ENCODE measurements at places on chromosomes 4 and X.

GRCh38 chr4:54255881-54256280 lies 26.8 kb downstream of the PDGFRA start:
- DNase-seq, result no peak

GRCh38 chrX:113390531-113390930 lies 549.9 kb upstream of the AMOT start:
- DNase-seq, result no peak

GRCh38 chrX:13028871-13029636 lies 15.4 kb downstream of the FAM9C start:
- no peak for DNase-seq

DNA sequence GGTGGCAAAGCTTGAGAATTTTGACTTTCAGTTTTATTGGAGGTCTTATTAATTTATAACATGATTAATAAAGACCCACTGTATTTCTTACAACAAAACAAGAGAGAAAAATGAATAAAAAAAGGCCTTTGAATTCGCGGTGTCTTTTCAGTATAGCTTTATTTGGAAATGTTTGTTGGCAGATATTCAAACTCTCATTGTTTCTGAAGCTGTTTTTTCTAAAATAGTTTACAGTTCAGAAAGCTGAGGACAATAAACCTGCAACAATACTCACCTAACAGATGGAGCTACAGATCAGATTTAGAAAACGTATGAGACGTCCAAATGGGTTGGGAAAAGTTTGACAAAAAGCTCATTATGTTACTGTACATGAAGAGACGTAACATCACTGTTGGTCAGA lies 2.4 kb upstream of the SPARCL1 start:
- no peak for DNase-seq

DNA sequence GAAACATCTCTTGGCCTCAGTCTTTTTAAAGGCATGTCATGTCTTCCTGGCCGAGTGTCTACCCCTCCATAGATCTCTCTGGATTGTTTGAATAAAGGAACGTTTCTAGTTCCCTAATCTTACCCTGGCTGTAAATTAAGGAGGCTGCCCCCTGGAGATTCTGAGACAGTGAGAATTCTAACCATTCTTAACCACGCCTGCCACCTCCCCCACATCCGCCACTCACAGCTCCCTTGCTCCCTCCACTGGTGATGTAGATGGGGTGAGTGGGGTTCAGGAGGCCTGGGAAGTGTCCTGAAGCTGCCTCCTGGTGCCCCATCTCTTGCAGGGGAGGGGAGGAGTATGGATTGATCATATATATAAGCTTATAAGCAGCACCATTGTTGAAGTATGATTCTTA lies 48.0 kb upstream of the TRIM2 start:
- DNase-seq, result no peak

DNA sequence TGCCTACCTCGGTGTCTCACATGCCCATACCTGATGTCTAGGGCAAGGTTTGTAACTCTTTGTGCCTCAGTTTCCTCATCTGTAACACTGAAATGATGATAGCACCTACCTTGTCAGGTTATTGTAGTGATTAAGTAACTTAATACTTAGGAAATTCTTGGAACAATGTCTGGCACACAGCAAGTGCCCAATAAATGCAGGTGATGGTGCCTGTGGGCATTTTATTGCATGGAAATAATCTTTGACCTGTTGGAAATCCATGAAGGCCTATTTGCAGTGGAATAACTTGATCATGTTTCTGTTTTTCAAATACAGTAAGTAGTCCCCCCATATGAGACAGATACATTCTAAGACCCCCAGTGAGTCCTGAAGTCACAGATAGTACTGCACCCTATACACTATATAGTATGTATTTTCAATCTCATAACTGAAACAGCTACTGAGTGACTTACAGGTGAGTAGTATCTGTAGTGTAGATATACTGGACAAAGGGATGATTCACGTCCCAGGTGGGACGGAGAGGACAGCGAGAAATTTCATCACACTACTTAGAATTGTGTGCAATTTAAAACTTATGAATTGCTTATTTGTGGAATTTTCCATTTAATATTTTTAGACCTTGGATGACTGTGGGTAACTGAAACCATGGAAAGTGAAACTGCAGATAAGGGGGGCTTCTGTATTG lies 42.1 kb downstream of the AFF1 start:
- DNase-seq, result no peak

DNA sequence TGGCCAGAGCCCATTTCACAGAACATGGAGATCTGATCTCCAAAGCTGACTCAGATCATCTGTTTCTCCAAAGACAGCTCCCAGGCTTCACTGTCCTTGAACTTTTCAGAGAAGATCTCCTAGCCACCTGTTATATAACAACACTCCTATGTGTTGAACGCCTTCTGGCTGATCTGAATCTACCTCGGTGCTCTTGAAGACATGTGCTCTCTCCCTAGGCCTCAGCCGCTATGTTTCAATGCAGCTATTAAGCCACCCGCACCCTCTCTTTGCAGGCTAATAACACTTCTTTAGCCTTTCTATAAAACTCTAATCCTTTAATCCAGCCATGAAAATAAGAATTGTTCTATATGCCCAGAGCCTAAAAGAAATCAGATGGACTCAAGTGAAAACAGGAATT lies 34.9 kb downstream of the SEL1L3 start:
- DNase-seq, result no peak

- DNase-seq, result no peak
Observed at GRCh38 chr4:30912098-30912714, 192.0 kb downstream of the PCDH7 start.

GRCh38 chr4:88189881-88190585 lies 31.6 kb upstream of the ABCG2 start:
- no peak for DNase-seq

DNA sequence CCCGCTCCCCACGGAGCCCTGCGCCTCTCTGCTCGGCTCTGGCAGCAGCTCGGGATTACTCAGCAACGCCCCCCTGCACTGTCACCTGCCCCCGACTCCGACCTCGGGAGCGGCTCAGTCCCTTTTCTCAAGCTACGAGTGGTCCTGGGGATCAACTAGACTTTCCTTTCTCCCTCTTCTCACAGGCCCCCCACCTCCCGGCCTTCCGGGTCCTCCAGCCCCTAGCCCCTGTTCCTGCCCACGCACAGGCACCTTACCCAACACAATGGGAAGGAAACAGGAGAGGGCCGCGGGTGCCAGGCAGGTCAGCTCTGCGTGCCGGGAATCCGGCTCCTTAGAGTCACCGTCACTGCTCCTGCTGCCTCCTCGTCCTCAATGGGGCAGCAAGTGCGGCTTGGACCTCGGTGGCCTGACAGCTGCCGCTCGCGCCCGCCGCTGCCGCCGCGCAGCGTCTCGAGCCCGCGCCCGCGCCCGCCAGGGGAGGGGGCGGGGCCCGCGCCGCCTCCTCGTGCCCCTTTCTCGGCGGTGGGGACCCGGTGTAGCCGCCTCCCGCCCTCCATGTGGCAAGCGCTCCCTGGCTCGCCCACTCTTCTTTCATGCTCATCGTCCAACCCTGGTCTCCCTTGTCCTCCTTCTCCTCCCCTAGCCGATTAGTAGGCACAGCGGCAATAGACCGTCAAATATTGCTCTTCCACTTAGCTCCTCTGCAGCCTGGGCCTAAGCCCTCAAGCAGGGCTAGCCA lies at the start of gene RAB9B:
RAB9B (minus strand) TSS at position 455 of the 742 bp plus-strand sequence. CDS start 6,473 bp downstream, outside the sequence.
- no peak for DNase-seq

GRCh38 chr4:11367371-11367770 lies 61.3 kb downstream of the HS3ST1 start:
- DNase-seq, result no peak

DNA sequence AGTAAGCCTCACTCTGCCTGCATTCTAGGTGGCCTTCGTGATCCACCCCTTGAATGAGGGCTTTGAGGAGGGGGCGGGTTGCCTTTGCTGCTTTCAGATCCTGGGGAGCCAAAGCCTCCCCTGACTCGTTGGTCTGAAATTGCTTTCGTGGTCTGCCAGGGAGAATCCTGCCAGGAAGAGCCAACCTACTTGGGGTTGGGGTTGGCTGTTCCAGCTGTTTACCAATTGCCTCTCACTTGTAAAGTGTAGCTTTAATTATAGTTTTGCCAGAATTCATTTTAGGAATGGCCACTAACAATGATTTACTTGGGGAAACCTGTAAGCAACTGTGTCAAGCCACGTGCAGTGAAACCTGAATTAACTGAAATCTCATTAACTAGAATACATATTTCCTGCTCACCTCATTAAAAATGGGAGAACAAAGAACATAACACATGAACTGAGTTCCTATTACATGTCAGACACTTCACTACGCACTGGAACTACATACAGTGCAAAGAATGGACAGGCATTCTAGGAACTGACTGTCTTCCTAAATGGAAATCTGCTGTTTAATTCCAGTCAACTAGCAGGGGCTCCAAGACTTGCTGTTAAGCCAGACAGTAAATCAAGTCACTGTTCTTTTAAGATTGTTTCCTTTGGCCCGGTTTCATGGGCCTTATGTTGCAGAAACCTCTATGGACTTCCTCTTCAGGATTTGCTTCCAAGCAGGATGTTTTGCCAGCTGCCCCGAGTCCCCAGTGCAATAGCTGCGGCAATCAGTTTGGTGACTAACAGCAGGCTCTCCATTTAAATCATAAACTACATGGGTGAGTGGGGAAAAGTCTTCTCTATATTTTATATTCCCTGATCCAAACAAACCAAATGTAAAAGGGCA lies 16.4 kb upstream of the NKRF start:
- no peak for DNase-seq

GRCh38 chr4:166662266-166662843 lies 571.9 kb downstream of the SPOCK3 start:
- no peak for DNase-seq

DNA sequence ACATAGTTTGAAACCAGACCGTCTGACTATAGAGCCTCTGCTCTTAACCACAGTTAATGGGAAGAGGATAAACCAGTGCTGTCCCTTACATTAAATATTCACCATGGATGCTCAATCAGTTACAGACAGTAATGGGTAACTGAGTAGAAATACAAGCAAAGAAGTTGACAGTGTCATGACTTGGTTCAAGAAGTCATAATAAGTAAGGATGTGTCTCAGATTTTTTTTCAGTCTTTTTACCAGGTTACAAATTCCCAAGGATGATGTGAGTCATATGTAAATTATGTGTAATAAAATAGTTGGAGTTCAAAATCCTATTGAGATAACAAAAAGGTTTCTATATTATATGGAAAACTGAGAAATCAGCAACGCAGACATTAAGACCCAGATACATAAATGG lies 31.1 kb downstream of the ZCCHC4 start:
- DNase-seq, result no peak

- no peak for DNase-seq
Observed at GRCh38 chr4:2442175-2442993, 23.6 kb downstream of the CFAP99 start.

GRCh38 chr4:94827481-94828110 lies 69.8 kb downstream of the BMPR1B start:
- peak; percentile 21 for DNase-seq

- DNase-seq, result no peak
Observed at GRCh38 chrX:119636419-119636818, 30.2 kb upstream of the NKRF start.

- no peak for DNase-seq
Observed at GRCh38 chrX:105502336-105502735, 281.8 kb upstream of the TEX13A start.

- DNase-seq, result no peak
Observed at GRCh38 chrX:136588036-136588435, 56.0 kb downstream of the VGLL1 start.

DNA sequence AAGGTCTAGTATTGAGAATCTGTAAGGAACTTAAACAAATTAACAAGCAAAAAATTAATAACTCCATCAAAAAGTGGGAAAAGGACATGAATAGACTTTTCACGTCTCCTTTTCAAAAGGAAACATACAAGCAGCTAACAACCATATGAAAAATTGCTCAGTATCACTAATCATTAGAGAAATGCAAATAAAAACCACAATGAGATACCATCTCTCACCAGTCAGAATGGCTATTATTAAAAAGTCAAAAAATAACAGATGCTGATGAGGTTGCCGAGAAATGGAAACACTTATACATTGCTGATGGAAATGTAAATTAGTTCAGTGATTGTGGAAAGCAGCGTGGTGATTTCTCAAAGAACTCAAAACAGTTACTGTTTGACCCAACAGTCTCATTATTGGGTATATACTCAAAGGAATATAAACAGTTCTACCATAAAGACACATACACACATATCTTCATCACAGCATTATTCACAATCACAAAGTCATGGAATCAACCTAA lies 410.4 kb upstream of the SMIM31 start:
- DNase-seq, result no peak

DNA sequence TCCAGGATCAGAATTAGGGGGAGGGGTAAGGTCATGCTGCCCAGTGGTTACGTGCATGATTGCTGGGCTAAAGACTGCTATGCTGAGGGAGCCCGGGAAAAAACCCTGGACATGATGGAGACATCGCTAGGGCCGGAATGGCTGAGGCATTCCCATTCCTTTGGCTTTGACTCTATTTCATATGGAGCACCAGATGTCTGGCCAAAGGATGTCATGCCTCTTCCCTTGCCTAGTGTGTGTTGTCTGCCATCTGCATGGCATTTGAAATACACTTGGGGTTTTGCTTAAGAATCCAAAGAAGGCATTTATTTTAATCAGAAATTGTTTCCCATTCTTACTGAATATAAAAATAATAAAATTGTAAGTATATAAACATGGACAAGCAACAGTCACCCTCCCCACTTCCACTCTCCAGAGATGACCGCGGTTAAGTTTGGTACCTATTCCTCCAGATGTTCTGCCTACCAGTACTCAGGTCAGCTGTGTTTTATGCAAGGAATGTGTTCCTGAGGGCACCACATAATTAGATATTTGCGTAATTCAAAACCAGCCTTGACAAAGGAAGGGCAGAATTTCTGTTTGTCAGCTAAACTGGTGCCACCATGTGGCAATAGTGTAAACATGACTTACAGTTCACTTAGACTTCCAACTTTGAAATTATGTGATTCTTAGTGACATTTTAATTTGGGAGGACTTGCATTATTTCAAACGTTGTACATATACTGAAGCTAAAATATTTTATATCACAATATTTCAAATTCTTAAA lies 105.9 kb downstream of the CT47B1 start:
- DNase-seq, result no peak

DNA sequence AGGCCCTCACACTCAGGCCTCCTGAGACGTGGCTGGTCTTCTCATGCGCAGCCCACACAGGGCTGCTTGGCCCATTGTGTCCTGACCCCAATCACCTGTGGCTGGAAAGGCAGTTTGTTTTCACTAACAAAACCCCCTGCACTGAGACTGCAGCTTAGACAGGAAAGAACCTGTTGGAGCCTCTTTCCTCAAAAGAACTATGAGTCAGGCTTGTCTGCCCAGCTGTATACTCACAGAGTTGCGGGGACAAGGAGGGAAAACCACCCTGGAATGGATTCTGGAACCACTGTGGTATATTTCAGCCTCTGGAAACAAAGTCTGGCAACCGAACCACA lies 5.2 kb upstream of the TMEM156 start:
- no peak for DNase-seq

GRCh38 chr4:28942631-28943030 lies 1777.5 kb upstream of the PCDH7 start:
- DNase-seq, result no peak

Data from AG04449 (cell line).